ENCODE measurements at places on chromosomes 2 and 18. TPM values are rescaled to one million over a fixed set of nuclear protein-coding genes. Genes with fewer than 3 reads are reported as not detected.

Gene ZSWIM2
- total RNA-seq: not detected

Gene TNFAIP6
- not detected for total RNA-seq

Gene CCBE1
- total RNA-seq: 0.28 TPM

Gene LTBP1
- total RNA-seq: 44.0 TPM

Gene ERFE
- 3.8 TPM for total RNA-seq

Gene ANKRD29
- total RNA-seq: 23.4 TPM

Gene CYBRD1
- total RNA-seq: 8.9 TPM

Gene CHN1
- total RNA-seq: 1.3 TPM

Gene CSRNP3
- 0.34 TPM for total RNA-seq

Gene ZNF532
- total RNA-seq: 59.9 TPM

Gene FOXI3
- total RNA-seq: not detected

Gene HJURP
- under 0.01 TPM for total RNA-seq

Gene MXD1
- 46.6 TPM for total RNA-seq

Gene GNAL
- total RNA-seq: 17.1 TPM

Gene OTOS
- not detected for total RNA-seq

Gene VIL1
- total RNA-seq: not detected

Gene HRH4
- 0.21 TPM for total RNA-seq

Gene RGPD5
- total RNA-seq: 28.0 TPM

Gene TRAPPC8
- total RNA-seq: 60.9 TPM

Gene ALLC
- total RNA-seq: not detected

Gene RNF181
- total RNA-seq: 222 TPM

Gene NXPH2
- total RNA-seq: not detected

Gene AKAIN1
- not detected for total RNA-seq

Gene AMER3
- total RNA-seq: not detected

Gene ZNF396
- total RNA-seq: 1.7 TPM

Gene SLC4A5
- under 0.01 TPM for total RNA-seq

Gene CYRIA
- total RNA-seq: 1.4 TPM

Gene RPL31
- 1,277 TPM for total RNA-seq

Gene GPR155
- total RNA-seq: 3.7 TPM

Gene C2orf78
- not detected for total RNA-seq

Gene PPP4R3B
- 86.8 TPM for total RNA-seq

Gene BOLL
- total RNA-seq: not detected

Gene CASP10
- total RNA-seq: 7.0 TPM

Gene OBSL1
- total RNA-seq: 27.7 TPM

Gene SLC40A1
- 5.0 TPM for total RNA-seq

Gene SCYGR1
- total RNA-seq: not detected

Gene EGR4
- not detected for total RNA-seq

Gene NCKAP5
- total RNA-seq: 5.2 TPM

Gene FEV
- not detected for total RNA-seq

Gene MC2R
- total RNA-seq: not detected

Gene VWC2L
- 0.07 TPM for total RNA-seq

Gene UBR3
- 29.4 TPM for total RNA-seq

Gene SCG2
- 0.28 TPM for total RNA-seq

Data from nasal cavity respiratory epithelium epithelial cell of viscerocranial mucosa (primary cell).